ENCODE measurements at places on chromosomes 1 and 21.

DNA sequence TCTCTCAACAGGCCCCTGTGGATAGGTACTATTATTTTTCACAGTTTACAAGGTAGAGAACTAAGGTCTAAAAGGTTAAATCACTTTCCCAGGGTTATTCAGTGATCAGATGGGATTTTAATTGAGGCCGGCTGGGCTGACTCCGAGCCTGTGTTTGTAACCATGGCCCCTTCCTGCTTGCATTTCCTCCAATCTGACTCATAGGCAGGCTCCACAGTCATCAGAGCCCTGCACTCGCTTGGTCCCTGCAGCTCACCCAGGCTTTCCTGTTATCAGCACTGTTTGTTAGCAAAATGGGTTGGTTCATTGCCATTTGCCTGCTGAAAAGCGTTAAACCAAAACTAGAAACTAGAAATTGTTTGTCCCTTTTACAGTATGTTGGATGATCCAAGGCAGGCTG is 41.4 kb upstream of the LMX1A start:
- DNase-seq = peak; percentile 42

DNA sequence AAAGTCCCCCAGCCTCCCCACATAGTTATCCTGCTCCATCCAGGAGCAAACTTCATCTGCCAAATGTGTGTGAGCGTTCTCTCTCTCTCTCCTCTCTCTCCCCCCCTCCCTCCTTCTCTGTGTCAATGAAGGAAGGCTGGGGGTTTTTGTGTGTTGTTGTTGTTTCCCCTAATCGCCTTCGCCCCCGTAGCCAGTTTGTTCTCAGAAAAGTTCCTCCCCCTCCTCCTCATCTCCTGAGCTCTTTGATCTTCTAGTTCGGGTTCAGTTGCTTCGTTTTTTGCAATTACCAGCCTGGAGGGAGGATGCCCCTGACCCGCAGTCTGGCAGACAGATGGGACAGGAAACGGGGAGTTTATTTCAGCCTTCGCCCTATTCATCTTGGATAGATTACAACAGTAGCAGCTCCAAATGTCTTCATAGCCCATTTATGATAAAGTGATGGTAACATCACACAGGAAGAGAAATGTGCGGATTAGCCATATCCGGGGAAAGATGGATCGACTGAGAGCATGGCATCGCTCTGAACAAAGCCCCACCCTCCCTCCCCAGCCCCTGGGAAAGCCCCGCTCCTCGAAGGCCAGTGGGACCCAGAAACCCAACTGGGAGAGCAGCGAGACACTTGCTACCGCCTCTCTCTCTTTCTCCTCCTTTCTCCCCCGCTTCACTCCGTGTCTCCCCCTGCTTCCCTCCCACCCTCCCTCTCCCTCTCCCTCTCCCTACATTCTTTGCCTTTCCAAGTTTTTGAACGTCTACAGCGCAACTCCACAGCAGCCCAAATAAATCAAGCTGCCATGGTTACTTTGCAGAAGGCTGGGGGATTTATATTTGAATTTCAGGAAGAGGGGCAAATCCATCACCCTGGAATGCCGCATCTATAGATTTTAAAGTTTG is 139.7 kb upstream of the ARHGEF16 start:
- DNase-seq = peak; percentile 32

DNA sequence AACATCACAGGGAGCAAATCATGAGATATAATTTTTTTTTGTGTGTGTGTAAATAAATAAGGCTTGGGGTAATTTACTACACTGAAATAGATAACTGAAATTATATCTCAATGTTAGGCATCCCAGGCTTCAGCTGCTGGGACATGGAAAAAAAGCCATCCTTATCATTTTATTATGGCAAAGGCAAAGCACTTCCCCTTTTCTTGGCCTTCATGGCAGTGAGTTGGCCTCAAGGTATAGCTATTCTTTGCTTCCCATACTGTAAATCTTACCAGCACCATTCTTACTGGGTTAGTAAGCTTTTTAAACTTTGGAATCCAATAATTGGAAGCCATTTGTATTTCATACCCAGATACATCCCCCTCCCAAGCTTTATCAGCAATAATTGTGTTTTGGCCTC is 29.0 kb downstream of the RBM11 start:
- DNase-seq = no peak

- no peak for DNase-seq
These were observed 83.1 kb upstream of the LYPLAL1 start for GRCh38 chr1:219090607-219091006.

GRCh38 chr1:200909071-200909470 is 14.4 kb downstream of the INAVA start:
- DNase-seq = no peak

GRCh38 chr1:177020851-177021589 is 143.5 kb downstream of the ASTN1 start:
- no peak for DNase-seq

DNA sequence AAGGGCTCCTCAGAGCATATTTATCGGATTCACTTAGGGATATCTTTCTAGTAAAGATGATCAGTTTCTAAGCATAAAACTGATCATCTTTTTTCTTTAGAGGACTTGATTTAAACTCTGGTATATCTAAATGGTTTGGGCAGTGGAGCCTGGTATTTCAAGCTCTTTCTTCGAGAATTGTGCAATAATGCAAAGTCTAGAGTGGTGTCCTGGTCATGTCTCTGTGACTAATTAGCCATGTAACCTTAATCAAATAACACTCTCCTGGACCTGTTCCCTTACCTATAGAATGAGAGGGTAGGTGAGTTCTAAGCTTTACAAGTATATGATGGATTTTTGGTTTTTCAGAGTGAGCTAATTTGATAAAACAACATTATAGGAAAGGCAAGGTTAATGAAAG is 225.2 kb downstream of the RPS6KC1 start:
- DNase-seq = no peak

DNA sequence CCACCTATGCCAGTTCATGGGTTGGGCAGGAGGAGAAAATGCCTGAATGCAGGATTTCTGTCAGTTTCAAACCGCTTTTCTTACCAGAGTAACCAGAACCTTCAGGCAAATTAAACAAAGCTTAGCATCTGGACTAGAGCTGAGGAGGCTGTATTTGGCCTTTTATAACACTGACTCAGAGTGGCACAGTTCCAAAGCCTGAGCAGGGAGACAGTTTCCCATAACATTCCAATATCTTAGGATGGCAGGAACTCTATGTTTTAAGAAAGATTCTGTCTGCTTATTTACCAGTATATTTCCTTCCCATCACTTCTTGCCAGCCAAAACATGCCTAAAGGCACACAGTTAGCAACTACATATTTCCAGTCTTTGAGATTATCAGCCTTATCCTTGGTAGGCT is 46.8 kb downstream of the UBR4 start:
- peak; percentile 66 for DNase-seq

DNA sequence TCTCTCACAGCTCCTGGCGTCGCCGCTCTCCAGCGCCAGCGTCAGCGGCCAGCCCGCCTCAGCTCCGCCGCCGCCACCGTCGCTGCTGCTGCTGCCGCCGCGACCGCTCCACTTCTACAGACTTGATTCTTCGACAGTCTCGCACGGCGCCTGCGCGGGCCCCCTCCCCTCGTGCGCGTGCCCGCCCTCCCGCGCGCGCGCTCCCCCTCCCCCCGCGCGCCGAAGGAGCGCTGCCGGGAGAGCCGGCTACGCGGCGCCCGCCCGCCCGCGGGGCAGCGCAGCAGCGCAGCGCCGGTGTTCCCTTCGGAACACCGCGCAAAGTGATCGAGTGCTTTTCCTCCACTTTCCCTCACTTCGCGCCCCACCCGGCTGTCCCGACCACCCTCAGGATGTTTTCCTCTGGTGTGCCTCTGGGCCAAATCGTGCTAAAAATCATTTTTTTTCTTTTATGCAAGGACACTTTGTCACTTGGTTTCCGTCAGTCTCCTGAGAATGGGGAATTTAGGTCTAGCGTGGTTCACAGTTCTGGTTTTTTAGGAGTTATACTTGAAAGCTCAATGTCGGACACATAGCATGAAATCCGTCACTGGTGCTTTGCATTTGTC is at the start of gene IRF2BP2:
Gene IRF2BP2, minus strand, starts transcription at position 118 of the 605 bp plus-strand sequence. CDS start 684 bp downstream, outside the sequence.
- peak; percentile 91 for DNase-seq

DNA sequence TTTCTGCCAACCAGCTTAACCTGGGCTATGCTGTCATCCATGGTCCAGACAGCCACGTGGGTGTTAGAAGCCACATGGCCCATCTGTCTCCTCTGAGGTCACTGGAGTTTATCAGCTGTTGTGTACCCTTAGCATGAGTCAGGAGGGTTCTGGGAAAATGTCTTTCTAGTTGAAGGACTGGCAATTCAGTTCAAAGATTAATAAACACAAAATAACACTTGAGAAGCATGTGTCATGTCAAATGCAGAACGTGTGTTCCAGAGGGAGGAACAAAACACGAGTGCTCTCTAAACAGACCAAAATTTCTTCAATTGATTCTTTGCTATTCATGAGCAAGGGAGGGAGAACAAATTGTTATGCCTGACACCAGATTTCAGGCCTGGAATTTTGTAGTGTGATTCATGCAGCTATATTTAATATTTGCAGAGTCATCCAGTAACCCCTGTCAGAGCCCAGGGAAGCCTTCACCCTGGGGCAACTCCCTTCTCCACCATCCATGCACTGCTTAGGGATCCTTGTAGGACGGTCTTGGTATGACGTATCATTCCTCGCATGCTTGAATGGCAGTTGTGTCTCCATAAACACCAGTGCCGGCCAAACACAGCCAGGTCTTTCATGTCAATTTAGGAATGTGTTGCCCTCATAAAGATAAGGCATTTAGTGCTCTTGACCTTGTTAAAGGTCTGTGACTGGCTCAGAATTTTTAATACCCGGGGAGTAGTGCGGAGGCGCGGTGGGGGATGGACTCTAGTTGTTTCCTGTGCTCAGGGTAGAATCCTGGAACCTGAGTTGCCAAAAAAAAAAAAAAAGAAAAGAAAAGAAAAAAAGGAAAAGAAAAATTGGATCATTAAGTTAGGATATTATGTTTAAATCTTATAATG is 27.7 kb upstream of the DYRK1A start:
- peak; percentile 89 for DNase-seq

DNA sequence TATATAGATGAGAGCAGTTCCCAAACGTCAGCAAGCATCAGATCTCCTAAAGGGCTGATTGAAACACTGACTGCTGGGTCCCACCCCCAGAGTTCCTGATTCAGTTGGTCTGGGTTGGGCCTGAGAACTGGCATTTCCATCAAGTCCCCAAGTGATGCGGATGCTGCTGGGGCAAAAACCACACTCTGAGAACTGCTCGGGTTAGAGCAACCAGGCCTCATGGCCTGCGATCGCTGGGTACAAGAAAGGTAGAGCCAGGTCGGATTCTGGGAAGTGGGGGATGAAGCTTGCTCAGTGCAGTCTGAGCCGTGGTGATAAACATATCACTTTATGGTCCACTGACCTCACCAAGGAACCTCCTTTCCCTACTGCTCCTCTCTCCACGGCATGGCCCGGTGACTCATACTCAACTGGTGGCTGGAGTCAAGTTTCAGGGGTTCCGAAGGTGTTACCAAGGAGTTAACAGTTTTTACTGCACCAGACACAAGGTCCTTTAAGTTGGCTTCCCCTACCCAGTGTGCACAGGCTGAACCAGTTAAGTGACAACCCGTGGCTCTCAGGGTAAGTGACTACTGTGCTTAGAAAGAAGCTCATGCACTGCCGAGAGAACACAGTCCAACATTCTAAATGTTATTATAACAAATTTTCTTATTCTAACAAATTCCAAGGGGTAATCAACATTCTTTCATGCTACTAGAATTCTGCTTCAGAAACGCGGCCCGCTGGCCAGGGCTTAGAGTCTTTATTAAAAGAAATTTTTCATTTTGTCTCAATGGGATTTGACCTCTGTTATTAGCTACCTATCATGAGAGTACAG is 153.5 kb downstream of the TGFBR3 start:
- peak; percentile 82 for DNase-seq

GRCh38 chr1:234683127-234683860 is 73.3 kb upstream of the IRF2BP2 start:
- peak; percentile 16 for DNase-seq

- peak; percentile 33 for DNase-seq
These were observed 2.5 kb upstream of the CDKN2C start for GRCh38 chr1:50967416-50968157.

GRCh38 chr1:165116732-165117131 is 239.8 kb downstream of the LMX1A start:
- DNase-seq = peak; percentile 73

DNA sequence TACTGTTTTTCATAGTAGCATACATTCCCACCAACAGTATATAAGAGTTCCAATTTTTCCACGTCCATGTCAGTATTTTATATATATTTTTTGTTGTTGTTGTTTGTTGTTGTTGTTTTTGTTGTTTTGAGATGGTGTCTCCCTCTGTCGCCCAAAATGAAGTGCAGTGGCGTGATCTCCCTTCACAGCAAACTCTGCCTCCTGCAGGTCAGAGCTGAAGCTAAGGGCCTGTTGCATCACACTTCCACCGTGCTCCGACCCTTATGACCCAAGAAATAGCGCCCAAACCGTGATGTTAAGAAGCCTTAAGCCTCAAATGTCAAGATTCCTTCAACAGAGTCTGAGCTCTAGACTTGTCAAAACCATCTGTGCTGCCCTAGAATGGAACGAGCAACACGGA is 2032.3 kb downstream of the MRPL39 start:
- DNase-seq = no peak

GRCh38 chr1:152436593-152437496 is 22.8 kb upstream of the CRNN start:
- DNase-seq = no peak

DNA sequence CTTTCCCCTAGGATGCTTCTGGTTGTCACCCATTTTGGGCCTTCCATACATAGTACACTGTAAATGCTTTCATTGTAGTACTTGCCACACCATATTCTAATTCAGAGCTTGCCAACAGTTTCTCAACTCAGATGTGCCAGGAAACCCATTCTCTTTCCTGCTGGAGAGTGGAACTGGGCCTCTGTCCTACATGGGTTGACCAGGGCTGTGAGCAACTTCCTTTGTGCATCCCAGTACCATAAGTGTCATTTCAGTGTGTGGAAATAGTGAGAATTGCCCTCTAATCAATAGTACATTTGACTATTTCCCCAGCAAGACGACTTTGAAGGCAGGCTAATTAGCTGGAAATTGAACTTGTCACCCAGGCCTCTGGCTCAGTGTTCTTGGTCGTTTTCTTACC is 74.8 kb downstream of the MTR start:
- no peak for DNase-seq

DNA sequence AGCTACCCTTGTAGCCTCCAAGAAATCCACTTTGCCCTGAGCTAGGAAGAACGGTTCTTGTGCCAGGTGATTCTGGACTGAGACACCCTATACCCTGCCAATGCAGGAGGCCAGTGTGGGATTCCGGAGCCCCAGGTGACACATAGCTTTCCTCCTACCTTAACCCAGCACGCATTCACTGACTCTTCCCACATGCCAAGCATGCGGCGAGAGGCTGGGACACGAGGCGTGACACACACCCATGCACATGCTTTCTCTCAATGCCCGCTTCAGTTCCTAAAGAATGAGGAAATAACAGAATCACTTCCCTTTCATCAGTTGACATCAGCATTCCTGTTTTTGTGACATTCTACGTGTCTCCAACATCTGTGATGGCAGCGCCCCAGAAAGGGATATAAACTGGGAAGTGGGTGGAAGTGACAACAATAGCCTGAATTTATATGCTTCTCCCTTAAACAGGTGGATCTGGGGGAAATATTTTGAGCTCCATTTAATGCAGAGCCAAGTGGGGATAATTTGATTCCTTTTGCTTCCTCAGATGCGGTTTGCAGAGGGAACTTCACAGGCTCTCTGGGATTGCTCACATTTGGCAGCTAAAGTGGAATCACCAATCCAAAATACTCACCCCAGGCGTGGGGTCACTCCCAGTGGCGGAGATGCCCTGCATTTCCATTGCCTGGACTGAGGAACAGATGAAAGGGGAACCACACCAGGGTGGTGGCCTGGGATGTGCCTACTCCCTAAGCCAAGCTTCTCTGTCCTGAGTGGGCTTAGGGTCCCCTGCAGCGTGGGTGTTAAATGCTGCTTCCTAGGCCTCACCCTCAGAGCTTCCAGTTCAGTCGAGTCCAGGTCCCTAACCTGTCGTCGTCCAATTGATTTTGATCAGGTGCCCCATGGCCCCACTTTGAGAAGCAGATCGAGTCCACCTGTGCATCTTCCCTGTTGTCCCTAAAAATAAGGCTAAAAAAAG is 445.1 kb downstream of the SIPA1L2 start:
- no peak for DNase-seq

Measured in choroid plexus epithelial cell (primary cell).